Type B pancreatic cell (in vitro differentiated cells): ENCODE measurements at places on chromosomes 11 and 22. TPM values are rescaled to one million over a fixed set of nuclear protein-coding genes. Genes with fewer than 3 reads are reported as not detected.

MMP1 gene
- total RNA-seq: 6.5 and 14.3 TPM in 2 replicates

DCHS1 gene
- total RNA-seq: 3.9 and 54.9 TPM in 2 replicates

DNA sequence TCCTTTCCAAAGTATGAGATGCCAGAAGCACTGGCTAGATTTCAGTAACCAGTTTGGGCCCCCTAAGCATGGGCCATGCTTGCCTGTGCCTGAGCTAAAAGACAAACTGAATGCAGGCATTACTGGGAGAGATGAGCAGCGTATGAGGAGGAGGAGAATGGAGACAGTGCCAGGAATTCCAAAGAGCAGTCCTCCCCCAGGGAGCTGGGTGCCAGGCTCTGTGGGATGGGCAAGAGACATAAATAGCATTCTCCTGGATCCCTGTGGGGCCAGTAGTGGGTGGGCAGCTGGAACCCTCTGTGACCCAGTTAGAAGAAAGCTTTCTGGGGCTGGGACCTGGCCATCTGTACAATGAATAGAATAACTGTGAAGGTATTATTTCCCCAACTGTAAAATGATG lies 235.6 kb downstream of the KCNA4 start:
- H3K36me3 ChIP-seq: no peaks in the 10 kb centered on the region
- no peak overlapping the region for H3K4me3 ChIP-seq
- no peaks in the 10 kb centered on the region for H3K27me3 ChIP-seq
- peaks cover 10% of the 10 kb centered on the region for H3K4me1 ChIP-seq

DNA sequence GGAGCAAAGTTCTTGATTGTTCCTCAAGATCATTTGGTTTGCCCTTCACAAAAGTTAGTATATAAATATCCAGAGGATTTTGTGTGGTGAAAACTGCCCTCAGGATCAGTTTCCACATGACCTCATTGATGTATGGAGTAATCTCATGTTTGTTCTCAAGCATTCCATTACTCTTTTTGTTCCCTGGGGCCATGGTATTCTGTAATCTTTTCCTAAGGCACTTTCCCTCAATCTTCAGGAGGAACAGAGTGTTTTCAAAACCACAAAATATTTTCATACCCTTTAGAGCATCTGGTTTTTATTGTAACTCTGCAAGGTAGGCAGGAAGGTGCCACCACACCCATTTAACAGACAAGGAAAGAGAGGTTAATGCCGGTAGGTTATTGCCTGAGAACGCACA lies 99.6 kb downstream of the FAM181B start:
- peaks cover 5% of the 10 kb centered on the region for H3K4me1 ChIP-seq
- no peak overlapping the region for H3K27ac ChIP-seq
- no peak for DNase-seq
- no peak overlapping the region for H3K4me3 ChIP-seq
- H3K27me3 ChIP-seq: peaks cover 5% of the 10 kb centered on the region
- no peaks in the 10 kb centered on the region for H3K36me3 ChIP-seq

DNA sequence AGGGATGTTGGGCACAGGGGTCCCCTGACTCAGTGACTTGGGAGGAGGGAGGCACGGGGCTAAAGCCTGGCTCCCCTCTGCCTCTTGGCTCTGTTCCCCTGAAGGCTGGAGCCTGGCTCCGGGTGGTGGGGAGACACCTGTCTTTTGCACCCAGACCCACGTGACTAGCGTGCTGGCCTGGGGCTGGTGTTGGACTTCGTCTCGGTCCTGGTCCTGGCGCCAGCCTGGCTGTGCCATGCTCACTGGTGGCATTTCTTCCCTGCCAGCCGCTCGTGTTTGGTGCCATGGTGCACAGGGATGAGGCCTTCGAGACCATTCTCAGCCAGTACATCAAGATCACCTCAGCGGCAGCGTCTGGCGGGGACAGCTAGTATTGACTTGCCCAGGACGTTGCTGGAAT lies 56.7 kb downstream of the GRAMD4 start:
- no peaks in the 10 kb centered on the region for H3K4me1 ChIP-seq
- H3K4me3 ChIP-seq: no peak overlapping the region

DNA sequence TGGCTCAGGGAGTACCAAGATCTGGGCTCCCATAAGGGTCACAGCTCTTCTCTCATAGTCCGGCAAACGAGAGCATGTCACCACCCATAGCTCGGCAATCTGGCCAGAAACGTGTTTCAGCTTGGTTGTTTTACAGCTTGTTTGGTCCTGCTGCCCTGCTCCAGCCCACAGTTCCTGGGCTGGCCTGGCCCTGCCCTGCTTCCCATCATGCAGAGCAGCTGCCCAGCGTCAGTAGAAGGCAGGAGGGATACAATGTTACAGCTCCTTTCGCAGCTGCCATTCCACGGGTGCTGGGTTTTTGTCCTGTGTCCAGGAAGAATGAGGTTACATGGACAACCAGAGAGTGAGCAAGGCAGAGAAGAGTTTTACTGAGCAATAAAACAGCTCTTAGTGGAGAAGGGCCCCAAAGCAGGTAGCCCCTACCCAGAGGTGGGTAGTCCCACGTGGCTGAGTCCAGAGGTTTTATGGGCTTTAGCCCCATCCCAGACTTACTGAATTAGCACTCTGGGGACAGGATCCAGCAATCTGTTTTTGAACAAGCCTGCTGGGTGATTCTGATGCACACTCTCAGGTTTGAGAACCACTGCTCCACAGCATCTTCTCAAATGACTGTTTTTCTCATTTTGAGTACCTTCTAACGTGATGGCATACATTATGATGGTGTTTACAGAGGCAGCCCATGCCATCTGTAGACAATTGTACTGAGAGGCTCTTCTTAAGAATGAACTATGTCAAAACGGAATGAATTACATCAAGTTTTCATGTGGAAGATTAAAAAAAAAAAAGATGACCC lies 5.8 kb upstream of the MS4A18 start:
- H3K4me3 ChIP-seq: no peak overlapping the region
- H3K27me3 ChIP-seq: peaks cover 17% of the 10 kb centered on the region
- no peak overlapping the region for H3K27ac ChIP-seq
- no peaks in the 10 kb centered on the region for H3K36me3 ChIP-seq
